Activated naive CD8-positive, alpha-beta T cell treated with anti-CD3 and anti-CD28 coated beads, Interleukin-2, amount 10 ng/mL, durations not matched to agents 7 days and 5 days (primary cell): ENCODE measurements at places on chromosomes 5 and 9. TPM values are rescaled to one million over a fixed set of nuclear protein-coding genes. Genes with fewer than 3 reads are reported as not detected.

- H3K4me3 ChIP-seq, result no peak overlapping the region
- H3K27ac ChIP-seq, result no peak overlapping the region
- peaks cover under 1% of the 10 kb centered on the region for H3K27me3 ChIP-seq
- no peaks in the 10 kb centered on the region for H3K36me3 ChIP-seq
- H3K4me1 ChIP-seq, result no peaks in the 10 kb centered on the region
- no peak for DNase-seq
Observed at GRCh38 chr9:88092797-88093331, 45.4 kb downstream of the SPATA31C2 start.

GRCh38 chr9:102405218-102405867 lies 589.8 kb upstream of the CYLC2 start:
- H3K27ac ChIP-seq, result no peak overlapping the region
- DNase-seq, result no peak
- no peak overlapping the region for H3K4me3 ChIP-seq

- H3K4me3 ChIP-seq, result no peak overlapping the region
- H3K27me3 ChIP-seq, result no peaks in the 10 kb centered on the region
- no peak for DNase-seq
Observed at GRCh38 chr9:122144836-122145591, 14.6 kb downstream of the NDUFA8 start.

DNA sequence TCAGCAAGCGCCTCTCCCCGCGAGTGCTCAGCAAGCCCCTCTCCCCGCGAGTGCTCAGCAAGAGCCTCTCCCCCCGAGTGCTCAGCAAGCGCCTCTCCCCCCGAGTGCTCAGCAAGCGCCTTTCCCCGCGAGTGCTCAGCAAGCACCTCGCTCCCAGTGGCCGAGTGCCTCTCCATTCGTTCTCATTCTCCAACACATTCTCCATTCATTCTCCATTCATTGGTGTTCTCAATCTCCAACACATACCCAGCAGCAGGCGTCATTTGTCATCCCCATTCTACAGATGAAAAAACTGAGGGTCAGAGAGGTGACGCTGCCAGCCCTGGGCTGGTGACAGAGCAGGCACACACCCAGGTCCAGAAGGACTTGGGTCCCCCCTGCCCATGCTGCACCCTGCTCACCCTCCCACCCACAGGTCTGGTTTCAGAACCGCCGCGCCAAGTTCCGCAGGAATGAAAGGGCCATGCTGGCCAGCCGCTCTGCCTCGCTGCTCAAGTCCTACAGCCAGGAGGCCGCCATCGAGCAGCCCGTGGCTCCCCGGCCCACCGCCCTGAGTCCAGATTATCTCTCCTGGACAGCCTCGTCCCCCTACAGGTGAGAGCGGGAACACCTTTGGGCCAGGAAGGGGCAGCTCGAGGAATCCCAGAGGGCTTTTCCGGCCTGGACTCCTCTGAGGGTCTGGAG lies 32.5 kb downstream of the PTGES start:
- H3K4me1 ChIP-seq, result no peaks in the 10 kb centered on the region
- no peaks in the 10 kb centered on the region for H3K36me3 ChIP-seq
- peaks cover 12% of the 10 kb centered on the region for H3K27me3 ChIP-seq
- no peak overlapping the region for H3K27ac ChIP-seq
- no peak for DNase-seq
- H3K4me3 ChIP-seq, result no peak overlapping the region

Gene CRB2
- not detected for total RNA-seq
